ENCODE measurements at places on chromosomes 12 and 14. TPM values are rescaled to one million over a fixed set of nuclear protein-coding genes. Genes with fewer than 3 reads are reported as not detected.
A peak's percentile ranks its signal among the peaks of the same experiment; 100 is the strongest.

DNA sequence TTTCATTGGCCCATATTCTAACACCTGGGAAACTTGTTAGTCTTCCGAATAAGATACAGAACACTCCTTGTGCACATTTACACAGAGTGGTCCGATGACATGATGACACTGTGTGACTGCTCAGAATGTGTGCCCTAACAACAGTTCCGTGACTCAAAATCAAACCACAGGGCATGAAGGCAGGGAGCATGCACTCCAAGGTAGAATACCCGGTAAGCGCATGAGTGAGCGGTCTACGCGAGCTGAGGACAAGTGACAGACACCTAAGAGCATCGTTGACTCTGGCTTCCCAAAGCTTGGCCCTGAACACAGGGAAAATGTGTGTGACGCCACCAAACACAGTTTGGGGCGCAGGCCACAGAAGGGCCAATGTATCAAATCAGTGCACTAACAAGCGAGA is 18.6 kb downstream of the CLIP1 start:
- peaks cover 43% of the 10 kb centered on the region for H3K4me1 ChIP-seq
- H3K4me3 ChIP-seq, result no peak overlapping the region
- no peaks in the 10 kb centered on the region for H3K36me3 ChIP-seq
- no peak overlapping the region for H3K27ac ChIP-seq
- DNase-seq, result no peak
- H3K27me3 ChIP-seq, result no peaks in the 10 kb centered on the region

- H3K27ac ChIP-seq, result no peak overlapping the region
- no peaks in the 10 kb centered on the region for H3K36me3 ChIP-seq
- DNase-seq, result no peak
- no peak overlapping the region for H3K4me3 ChIP-seq
These were observed 789 bp upstream of the VWF start for GRCh38 chr12:6125310-6125608.

DNA sequence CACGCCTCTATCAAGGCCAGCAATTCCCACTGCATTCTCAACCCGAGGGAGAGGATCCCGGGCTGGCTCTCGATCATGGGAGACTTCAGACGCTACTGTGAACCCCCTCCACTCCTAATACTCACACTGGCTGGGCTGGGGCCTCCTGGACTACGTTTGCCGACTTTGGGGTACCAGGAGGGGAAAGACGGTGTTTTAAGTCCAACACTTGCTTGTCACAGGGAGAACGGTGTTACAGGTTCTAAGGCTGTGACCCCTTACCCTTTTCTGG is 463 bp downstream of the NACA start:
- H3K36me3 ChIP-seq, result peaks cover 16% of the 10 kb centered on the region
- peak; percentile 46 for DNase-seq
- H3K4me3 ChIP-seq, result peak overlapping the region; percentile 95
- H3K4me1 ChIP-seq, result peaks cover 32% of the 10 kb centered on the region
- no peaks in the 10 kb centered on the region for H3K27me3 ChIP-seq

DNA sequence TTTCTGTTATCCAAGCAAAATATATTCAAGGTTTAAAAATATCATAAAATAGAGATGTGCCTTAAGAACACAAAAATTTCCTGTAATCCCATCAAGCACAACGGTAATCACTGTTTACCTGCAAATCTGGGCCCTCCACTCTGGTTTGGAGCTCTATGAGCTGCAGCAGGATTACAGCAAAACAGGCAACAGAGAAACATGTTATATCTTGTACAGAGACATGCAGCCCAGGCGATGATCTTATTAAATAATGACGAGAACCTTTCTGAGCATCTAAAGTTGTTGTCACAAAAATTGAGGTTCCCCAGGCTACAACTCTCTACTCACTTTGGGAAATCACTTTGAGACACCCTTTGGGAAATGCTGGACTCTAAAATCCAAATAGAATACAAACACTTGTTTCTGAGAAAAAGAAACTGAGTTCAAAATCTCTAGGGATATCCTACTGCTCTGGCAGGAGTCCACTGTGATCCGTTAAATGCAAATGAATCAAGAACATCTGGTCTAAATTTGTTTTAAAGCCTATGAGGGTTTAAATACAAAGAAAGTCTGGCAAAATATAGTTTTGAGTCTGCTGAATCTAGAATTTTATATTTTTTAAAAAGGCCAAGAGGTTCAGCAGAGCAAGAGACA is 36.3 kb downstream of the STON2 start:
- H3K27ac ChIP-seq, result no peak overlapping the region
- H3K27me3 ChIP-seq, result peaks cover 5% of the 10 kb centered on the region
- H3K4me3 ChIP-seq, result no peak overlapping the region
- no peaks in the 10 kb centered on the region for H3K4me1 ChIP-seq
- peak; percentile 2 for DNase-seq

DNA sequence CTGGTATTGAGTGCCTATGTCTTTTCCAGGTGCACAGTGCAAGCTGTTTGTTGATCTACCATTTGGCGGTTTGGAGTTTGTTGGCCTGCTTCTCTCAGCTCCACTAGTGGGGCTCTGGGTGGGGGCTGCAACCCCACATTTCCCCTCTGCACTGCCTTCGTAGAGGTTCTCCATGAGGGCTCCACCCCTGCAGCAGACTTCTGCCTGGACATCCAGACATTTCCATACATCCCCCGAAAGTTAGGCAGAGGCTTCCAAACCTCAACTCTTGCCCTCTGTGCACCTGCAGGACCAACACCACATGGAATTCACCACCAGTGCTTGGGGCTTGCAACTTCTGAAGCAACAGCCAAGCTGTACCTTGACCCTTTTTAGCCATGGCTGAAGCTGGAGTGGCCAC is 1024.1 kb downstream of the TMTC2 start:
- H3K4me3 ChIP-seq, result no peak overlapping the region
- H3K36me3 ChIP-seq, result no peaks in the 10 kb centered on the region
- H3K27me3 ChIP-seq, result no peaks in the 10 kb centered on the region
- H3K4me1 ChIP-seq, result no peaks in the 10 kb centered on the region
- no peak overlapping the region for H3K27ac ChIP-seq

- H3K27ac ChIP-seq, result no peak overlapping the region
- no peaks in the 10 kb centered on the region for H3K36me3 ChIP-seq
- peaks cover 75% of the 10 kb centered on the region for H3K27me3 ChIP-seq
- H3K4me3 ChIP-seq, result no peak overlapping the region
- DNase-seq, result no peak
- no peaks in the 10 kb centered on the region for H3K4me1 ChIP-seq
These were observed 1.4 kb downstream of the MAP3K9 start for GRCh38 chr14:70807898-70808415.

- no peaks in the 10 kb centered on the region for H3K36me3 ChIP-seq
- H3K27me3 ChIP-seq, result peaks cover 39% of the 10 kb centered on the region
- H3K27ac ChIP-seq, result no peak overlapping the region
- H3K4me1 ChIP-seq, result no peaks in the 10 kb centered on the region
These were observed 1.3 kb upstream of the RD3L start for GRCh38 chr14:103943673-103944072.

- H3K4me3 ChIP-seq, result no peak overlapping the region
- no peaks in the 10 kb centered on the region for H3K27me3 ChIP-seq
- H3K36me3 ChIP-seq, result no peaks in the 10 kb centered on the region
- no peak overlapping the region for H3K27ac ChIP-seq
- peak; percentile 72 for DNase-seq
These were observed 24.1 kb downstream of the PTGER2 start for GRCh38 chr14:52338051-52338681.

DNA sequence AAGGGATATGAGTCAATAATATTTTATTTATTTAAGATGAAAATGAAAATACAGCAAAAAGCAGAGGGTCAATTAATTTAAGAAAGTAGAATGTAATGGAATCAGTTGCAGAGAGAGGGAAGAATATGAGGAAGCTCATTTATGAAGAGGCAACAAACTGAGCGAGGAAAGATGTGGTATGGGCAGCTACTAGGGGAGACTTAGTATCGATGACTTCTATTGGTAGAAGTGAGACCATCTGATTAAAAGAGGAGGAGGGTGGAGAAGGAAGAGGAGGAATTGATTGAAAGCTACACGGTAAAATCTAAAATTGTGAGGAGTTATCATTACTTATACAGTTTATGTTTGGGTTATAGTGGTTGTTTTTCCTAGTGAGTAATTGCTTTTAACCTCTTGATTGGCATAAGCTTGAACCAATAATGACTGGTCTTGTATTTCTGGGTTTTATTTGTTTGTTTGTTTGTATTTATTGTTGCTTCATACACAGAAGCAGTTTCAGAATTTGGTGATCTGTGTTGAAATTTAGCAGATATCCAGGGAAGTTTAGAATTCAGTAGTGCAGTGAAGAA is 121.0 kb downstream of the LRRIQ1 start:
- H3K27ac ChIP-seq, result no peak overlapping the region
- no peaks in the 10 kb centered on the region for H3K36me3 ChIP-seq
- no peaks in the 10 kb centered on the region for H3K27me3 ChIP-seq
- no peak for DNase-seq
- H3K4me3 ChIP-seq, result no peak overlapping the region

GRCh38 chr12:98228683-98229539 is 286.5 kb upstream of the TMPO start:
- H3K4me1 ChIP-seq, result no peaks in the 10 kb centered on the region
- H3K36me3 ChIP-seq, result no peaks in the 10 kb centered on the region
- H3K4me3 ChIP-seq, result no peak overlapping the region
- no peak for DNase-seq
- no peaks in the 10 kb centered on the region for H3K27me3 ChIP-seq
- H3K27ac ChIP-seq, result no peak overlapping the region

GRCh38 chr14:68662392-68662791 is 130.5 kb downstream of the ZFP36L1 start:
- H3K4me1 ChIP-seq, result peaks cover 63% of the 10 kb centered on the region
- H3K27ac ChIP-seq, result peak overlapping the region; percentile 45

DNA sequence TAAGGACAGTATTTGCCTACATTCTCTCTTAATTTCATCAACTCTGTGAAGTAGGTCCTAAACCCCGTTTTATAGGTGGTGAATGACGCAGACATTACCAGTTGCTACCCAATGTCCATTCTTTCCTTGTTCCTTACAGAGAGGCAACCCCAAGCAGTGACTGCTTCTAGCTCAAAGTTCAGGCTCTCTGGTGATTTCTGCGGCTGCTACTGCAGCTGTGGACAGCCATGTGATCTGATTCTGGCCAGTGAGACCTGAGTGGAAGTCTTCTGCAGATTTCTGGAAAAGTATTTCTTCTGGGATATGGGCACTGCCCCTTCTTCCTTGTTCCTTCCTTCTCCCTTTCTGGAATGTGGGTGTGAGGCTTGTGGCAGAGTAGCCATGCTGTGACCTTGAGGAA is 82.9 kb downstream of the ARF6 start:
- H3K27me3 ChIP-seq, result no peaks in the 10 kb centered on the region
- peak overlapping the region; percentile 75 for H3K27ac ChIP-seq
- DNase-seq, result no peak
- no peak overlapping the region for H3K4me3 ChIP-seq

- no peak for DNase-seq
- H3K4me1 ChIP-seq, result no peaks in the 10 kb centered on the region
- H3K27ac ChIP-seq, result no peak overlapping the region
- H3K36me3 ChIP-seq, result no peaks in the 10 kb centered on the region
These were observed 59.4 kb upstream of the FICD start for GRCh38 chr12:108455706-108456105.

- H3K4me1 ChIP-seq, result no peaks in the 10 kb centered on the region
- no peak for DNase-seq
- H3K27ac ChIP-seq, result no peak overlapping the region
- no peaks in the 10 kb centered on the region for H3K27me3 ChIP-seq
These were observed 14.2 kb upstream of the WDR20 start for GRCh38 chr14:102125546-102125945.

DNA sequence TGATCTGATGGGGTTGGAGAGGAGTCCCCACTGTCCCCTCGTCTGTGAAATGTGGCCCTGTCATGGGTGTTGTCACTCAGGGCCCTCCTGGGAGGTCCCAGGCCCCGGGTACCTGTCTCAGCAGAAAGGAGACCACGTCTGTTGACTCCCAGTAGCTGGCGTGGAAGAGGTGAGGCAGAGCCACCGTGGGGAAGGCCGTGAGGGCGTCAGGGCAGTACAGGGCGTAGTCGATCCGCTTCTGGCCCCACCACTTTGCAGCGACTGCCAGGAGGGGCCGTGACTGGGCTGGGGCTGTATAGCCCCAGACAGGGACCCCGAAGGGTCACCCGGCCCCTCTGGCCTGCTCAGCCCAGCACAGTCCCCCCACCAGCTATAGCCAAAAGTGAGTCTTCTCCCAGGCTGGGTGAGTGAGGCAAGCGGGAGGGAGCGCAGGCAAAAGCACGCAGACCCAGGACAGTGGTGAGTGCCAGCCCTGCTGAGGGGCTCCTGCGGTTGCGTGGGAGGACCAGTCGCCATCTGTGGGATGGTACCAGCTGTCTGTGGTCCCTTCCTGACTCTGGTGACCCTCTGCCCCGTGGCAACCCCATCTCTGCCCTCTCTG is 8.2 kb downstream of the ARL6IP4 start:
- H3K27ac ChIP-seq, result no peak overlapping the region
- H3K4me1 ChIP-seq, result no peaks in the 10 kb centered on the region
- H3K36me3 ChIP-seq, result no peaks in the 10 kb centered on the region
- no peak overlapping the region for H3K4me3 ChIP-seq
- H3K27me3 ChIP-seq, result no peaks in the 10 kb centered on the region

GRCh38 chr12:49809381-49809905 is 18.8 kb downstream of the NCKAP5L start:
- peaks cover 4% of the 10 kb centered on the region for H3K36me3 ChIP-seq
- H3K4me1 ChIP-seq, result no peaks in the 10 kb centered on the region
- DNase-seq, result no peak
- H3K27ac ChIP-seq, result no peak overlapping the region
- no peaks in the 10 kb centered on the region for H3K27me3 ChIP-seq
- H3K4me3 ChIP-seq, result no peak overlapping the region

Gene HSP90B1
- 555 TPM for total RNA-seq

Gene DHRS2
- total RNA-seq, result not detected

Gene ASIC1
- total RNA-seq, result 0.13 TPM
